ENCODE measurements at places on chromosomes 4 and X. TPM values are rescaled to one million over a fixed set of nuclear protein-coding genes. Genes with fewer than 3 reads are reported as not detected.

The SPON2 gene
- 2.5 TPM for total RNA-seq

The ADAM29 gene
- not detected for total RNA-seq

The RASSF6 gene
- total RNA-seq, result 0.08 TPM

The UCP1 gene
- not detected for total RNA-seq

The HSFX2 gene
- not detected for total RNA-seq

Measured in SJCRH30 (cell line).